ENCODE measurements at places on chromosomes 3 and 15.
A peak's percentile ranks its signal among the peaks of the same experiment; 100 is the strongest.

DNA sequence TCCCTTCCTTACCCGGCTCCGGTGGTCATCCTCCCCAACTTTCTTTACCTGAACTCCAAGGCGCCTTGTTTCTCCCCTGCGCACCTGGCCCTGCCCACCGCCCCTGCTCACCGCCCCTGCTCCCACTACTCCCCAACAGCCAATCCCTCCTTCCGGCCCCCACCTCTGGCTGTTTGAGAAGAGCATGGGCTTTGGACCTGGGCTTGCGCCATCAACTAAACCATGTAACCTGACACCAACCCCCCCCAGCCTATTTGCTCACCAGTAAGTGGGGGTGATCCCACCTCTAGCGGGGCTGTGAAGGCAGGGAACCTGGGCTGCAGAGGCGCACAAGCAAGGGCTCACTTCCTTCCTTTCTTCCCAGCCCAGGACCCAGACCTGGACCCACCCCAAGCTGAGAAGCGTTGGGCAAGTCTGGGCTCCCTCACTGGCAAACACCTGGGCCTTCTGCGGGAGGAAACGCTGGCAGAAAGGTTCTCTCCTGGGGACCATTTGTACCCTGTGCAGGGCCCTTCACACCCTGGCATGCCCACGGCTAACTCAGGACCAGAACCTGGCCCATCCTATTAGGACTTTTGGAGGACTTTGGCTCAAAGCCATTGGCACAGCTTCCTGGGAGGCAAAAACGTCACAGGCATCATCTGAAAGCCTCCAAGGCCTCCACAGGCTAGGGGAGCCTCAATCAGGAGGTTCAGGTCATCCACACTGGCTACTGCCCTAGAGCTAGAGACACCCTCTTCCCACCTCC is at the start of gene PLXNB1:
Gene PLXNB1, minus strand, starts transcription at position 127 of the 748 bp plus-strand sequence. CDS start 5,475 bp downstream, outside the sequence.
- DNase-seq = peak; percentile 9

DNA sequence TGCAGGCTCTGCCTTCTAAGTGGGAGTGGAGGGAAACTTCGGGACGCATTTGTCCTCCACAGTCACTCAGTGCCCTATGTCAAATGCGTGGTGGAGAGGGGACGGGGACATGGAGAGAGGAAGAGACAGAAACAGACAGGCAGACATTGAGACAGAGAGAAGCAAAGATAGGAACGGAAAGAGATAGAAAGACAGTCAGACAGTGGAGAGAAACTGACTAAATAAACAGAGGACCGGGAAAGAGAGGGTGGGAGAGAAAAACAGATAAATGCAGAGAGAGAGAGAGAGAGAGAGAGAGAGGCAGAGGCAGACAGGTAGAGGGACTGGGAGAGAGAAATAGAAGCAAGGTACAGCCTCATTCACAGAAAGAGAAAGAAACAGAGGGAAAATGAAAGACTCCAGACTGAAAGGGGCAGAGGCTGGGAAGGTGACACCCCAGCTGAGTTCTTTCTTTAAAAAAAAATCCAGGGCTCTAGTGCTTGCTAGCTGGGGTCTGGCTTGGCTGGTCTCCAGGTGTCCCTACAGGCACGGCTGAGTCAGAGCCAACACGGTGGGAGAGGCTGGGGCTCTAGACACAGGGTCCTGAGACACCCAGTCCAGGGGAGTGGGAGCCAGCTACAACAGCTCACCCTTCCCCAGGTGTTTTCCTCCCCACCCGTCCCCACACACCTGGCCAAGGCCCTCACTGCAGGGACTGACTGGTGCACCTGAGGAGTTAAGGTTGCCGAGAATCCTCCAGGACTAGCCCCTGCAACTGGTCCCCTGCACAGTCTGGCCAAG is 506.1 kb upstream of the PROK2 start:
- no peak for DNase-seq

DNA sequence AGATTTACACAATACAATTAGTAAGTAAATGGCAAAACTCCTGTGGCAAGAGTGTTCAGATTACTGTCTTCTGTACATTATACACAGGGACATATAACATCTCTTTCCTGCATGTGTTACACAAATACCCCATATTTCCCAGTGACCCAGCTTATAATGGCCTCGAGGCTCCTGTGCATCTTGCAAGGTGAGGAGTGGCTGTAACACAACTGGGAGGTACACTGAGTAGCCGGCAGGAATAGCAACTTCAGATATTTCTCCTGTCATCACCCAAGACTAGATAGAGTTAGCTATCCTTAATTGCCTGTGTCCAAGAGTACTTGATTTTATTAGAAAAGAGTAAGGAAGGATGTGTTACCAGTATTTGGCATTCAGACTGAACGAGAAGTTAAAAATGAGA is 5.6 kb downstream of the GMPS start:
- DNase-seq = no peak

DNA sequence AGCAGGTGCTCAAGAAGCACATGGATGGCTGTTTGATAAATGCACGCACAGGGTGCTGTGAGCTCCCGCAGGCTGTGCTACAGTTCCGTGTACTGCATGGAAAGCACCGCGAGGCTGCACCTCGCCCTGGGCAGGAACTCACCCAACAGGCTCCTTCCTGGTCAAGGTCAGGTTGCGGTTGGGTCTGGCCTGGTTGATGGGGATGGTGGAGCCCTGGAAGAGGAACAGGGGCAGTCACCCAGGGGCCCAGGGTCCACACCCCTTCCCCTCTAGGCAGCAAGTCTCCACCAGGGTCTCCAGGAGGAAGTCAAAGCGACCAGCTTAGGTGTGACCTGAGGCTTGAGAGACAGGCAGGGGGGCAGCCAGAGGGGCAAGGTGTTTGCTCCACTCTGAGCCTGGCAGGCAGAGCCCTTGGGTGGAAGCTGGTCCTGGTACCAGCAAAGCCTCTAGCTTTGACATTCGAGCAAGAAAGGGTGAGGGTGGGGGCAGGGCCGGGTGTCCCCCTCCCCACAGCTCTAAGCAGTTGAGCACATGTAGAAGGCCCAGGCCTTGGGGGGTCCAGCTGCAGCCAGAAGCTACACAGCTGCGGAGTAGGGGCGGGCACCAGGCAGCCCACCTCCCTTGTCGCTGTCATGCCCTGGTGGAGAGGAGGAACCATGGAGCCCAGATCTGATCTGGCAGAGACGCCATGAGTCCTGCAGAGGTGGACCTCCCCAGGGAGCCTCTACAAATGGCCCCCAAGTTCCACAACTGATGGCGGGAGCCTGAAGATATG is 46.3 kb upstream of the SLC41A3 start:
- no peak for DNase-seq

- DNase-seq = no peak
These were observed 406.4 kb upstream of the NPAP1 start for GRCh38 chr15:24269166-24269571.

- DNase-seq = no peak
These were observed 54.5 kb downstream of the MRPS25 start for GRCh38 chr3:15010664-15011063.

DNA sequence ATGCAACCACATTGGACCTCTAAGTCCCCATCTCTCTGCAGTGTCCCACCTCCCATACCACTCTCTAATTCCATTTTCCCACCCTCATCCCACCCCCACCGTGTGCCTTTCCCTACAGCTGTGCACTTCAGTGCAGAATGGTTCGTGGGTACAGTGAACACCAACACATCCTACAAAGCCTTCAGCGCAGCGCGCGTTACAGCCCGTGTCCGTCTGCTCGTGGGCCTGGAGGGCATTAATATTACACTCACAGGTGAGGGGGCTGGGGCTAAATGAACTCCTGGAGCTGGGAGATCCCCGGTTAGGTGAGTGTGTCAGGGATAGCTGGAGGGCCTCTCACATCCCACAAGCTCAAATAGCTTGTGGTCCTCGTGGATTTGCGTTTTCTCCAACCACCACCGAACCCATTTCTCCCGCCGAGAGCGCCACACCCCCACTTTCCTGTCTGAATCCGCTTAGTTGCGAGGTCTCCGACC is 1.9 kb downstream of the DUOXA2 start:
- no peak for DNase-seq

GRCh38 chr3:184742676-184743135 is 30.8 kb upstream of the MAGEF1 start:
- no peak for DNase-seq

Measured in effector CD8-positive, alpha-beta T cell (primary cell).